ENCODE measurements at places on chromosomes 6 and 20. TPM values are rescaled to one million over a fixed set of nuclear protein-coding genes. Genes with fewer than 3 reads are reported as not detected.

DNA sequence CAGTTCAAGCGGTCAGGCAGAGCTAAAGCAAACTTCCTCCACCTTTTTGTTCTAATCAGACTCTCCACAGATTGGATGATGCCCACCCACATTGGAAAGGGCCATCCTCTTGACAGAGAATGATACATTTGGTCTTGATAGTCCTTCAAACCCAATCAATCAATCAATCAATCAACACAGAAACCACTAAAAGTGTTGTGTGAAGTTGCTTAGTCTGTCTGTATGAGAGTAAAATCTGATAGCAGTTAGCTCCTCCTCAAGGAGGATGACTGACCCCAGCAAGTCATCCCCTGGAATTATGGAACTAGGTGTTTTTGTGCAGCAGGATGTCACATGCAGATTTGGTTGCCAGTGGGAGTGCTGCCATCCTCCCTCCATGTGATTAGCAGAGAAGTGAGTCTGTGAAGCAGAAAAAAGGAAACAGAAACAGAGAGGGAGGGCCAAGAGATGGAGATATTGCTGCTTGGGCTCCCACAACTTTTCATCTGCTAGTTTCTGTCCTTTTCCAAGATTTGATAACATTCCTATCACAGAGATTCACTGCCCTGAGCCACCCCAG, 32.0 kb upstream of the SSTR4 start:
- no peak for DNase-seq

- DNase-seq = no peak
Measured at GRCh38 chr20:13692802-13693736, 54.3 kb upstream of the TASP1 start.

GRCh38 chr20:53408691-53409446, 184.8 kb downstream of the ZNF217 start:
- no peak for DNase-seq

DNA sequence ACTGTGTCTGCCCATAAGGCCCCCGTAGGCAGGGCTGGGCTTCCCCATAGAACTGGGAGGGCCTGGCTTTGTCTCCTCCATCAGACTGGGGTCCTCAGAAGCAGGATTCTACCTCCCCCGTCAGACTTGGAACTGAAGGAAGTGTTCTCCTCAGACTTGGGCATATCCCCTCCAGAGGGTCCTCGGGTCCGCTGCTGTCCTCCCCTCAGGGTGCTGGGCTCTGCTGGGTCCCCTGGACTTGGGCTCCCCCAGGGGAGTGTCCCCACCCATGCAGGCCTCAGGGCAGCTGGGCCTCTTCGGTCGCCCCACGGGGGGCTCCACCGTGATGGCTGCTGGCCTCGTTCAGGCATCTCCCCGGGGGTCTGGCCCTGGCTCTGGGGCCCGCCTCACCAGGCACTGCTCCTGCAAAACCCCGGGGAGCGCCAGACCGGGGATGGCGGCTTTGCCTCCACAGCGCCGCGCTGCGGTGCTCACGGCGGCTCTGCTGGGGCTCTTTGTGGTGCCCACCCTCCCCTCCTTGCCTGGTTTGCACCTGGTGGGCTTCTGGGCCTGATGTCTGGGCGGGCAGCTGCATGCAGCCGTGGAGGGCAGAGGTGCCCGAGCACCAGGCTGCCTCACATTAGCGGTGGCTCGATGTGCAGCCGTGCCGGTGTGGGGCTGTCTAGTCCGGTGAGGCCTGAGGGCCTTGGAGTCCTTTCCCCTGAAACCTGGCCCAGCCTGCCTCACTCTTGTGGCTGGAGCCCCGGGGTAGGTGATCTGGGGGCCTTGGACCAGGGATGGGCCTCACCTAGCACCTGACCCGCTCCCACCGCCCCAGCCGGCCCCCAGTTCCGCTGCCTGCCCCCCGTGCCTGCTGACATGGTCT, 13.9 kb downstream of the COL20A1 start:
- no peak for DNase-seq

GRCh38 chr6:16921399-16922110, 160.3 kb upstream of the ATXN1 start:
- peak; percentile 38 for DNase-seq

The ABCF1 gene
- 30.0 TPM for polyA plus RNA-seq

DNA sequence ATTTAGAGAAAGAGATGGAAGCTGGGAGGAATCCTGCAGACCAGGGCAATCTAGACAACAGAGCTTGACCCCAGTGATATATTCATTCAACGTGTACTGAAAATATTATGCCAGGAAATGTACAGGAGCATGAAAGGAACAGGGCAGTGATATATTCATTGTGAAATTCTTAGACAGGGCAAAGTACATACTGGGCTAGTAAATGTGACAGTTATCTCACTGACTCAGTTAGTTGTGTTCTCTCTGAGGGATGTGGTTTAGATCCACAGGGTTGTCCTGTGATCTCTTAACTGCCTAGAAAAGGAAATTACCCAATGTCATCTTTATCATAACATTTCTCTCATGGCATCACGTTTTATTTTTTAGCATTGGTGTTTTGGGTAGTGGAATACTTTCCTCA, 891.3 kb downstream of the EYS start:
- DNase-seq = no peak

The IBTK gene
- 15.9 TPM for polyA plus RNA-seq

DNA sequence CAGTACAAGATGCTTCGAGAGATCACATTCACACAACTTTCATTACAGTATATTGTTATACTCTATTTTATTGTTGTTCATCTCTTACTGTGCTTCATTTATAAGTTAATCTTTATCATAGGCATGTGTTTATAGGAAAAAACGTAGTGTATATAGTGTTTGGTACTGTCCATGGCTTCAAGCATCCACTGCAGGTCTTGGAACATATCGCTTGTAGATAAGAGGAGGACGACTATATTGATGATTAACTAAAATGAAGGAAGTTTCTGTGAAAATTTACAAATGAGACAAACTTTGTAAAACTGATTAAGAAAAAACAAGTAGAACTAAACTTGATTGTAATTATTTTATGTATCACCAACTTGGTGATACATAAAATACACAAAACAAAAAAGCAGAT, 98.5 kb downstream of the QKI start:
- no peak for DNase-seq

DNA sequence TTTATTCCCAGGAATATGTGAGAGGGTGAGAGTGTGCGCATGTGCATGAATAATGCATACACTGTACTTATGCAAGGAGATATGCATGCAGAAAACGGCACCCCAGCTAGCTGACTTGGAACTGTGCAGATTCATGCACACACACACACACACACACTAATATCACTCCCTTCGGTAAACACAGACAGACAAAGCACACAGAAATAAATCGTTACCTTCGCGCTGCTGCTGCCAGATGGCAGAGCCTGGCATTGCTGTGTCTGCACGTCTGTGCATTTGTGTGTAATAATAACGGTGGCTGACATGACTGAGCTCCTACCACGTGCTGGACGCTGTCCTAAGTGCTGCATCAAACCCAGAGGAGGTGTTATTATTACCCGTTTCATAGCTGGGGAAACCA, 36.8 kb downstream of the PREX1 start:
- DNase-seq = no peak

GRCh38 chr6:24911796-24912382, 23.9 kb downstream of the RIPOR2 start:
- DNase-seq = no peak

The PNPLA1 gene
- polyA plus RNA-seq = 0.32 TPM

DNA sequence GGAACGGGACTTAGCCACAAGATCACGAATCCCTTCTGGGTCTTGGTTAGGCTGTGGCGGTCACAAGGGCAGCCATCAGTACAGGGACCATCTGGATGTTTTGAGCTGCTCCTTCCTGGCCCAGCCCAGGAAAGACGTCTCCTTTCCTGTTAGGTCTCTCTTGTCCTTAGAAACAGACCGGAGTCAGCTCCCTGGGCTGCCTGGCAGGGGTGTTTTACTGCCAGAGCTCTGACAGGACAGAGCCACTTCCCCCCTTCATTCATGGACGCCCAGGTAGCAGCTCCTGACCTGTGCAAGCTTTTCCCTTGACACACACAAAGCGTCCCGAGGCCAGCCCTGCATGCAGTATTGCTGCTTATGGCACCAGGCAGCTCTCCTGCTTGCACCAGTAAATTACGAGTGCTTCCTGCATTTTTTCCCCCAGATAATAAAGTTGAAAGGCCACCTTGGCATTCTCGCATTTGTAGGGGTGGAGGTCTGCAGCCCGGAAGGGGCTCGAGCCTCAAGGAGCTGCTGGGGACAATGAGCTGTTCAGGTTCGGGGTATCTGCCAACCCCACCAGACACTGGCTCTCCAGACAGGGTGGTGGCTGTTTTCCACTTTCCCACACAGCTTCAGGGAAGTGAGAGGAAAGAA, 87.4 kb downstream of the NOL4L start:
- no peak for DNase-seq

The HINT3 gene
- 2.9 TPM for polyA plus RNA-seq

The PRL gene
- polyA plus RNA-seq = not detected

DNA sequence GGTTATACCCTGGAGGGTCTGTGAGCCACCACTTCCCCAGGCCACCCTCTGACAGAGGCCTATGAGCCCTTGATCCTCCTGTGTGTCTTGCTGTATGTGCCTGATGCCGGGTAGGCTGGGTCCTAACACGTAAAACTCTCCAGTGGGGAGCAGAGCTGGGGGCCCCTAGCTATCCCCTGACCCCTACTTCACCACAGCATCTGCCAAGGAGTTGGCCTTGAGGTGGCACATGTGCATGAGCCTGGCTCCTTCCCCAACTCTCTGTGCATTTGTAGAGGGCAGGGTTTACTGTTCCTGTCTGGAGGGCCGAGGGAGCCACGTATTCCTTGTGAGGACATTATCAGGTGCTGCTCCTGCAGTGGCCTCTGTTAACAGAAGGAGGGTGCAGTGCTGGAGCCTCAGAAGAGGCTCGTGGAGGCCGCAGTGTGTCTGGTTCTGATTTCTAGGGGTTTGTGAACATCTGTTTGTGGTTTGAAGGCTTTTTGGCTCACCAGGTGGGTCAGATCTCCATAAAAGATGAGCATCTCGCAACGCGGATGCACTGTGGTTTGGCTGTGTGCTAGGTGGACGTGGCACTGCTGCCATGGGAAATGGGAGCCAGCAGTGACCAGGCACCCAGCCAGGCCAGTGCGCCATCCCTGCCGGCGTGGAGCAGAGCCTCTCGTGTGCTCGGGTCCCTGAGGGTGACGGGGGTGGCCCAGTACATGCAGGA, 152.1 kb downstream of the DTNBP1 start:
- DNase-seq = no peak

GRCh38 chr6:1601158-1602048, 8.3 kb upstream of the FOXC1 start:
- no peak for DNase-seq

DNA sequence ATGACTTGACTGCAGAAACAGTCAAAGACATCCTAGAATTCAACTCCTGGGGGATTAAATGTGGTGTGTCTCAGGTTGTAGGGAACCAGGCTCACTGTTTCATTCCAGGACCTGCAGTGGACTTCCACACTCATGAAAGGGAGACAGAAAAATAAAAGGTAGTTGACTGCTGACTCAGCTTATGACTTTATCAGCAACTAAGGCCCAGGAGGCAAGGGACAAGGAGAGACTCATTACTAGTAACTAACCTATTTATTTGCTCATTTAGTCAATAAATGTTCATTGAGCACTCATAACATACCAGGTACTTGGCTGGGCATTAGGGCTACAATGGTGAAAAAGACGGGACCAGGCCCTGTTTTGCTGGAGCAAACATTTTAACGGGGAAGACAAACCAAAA, 2.9 kb downstream of the ZSCAN31 start:
- DNase-seq = no peak

The GTSF1L gene
- not detected for polyA plus RNA-seq

The PROCR gene
- 74.1 TPM for polyA plus RNA-seq

- DNase-seq = no peak
Measured at GRCh38 chr20:31643522-31643921, 5.8 kb downstream of the COX4I2 start.

DNA sequence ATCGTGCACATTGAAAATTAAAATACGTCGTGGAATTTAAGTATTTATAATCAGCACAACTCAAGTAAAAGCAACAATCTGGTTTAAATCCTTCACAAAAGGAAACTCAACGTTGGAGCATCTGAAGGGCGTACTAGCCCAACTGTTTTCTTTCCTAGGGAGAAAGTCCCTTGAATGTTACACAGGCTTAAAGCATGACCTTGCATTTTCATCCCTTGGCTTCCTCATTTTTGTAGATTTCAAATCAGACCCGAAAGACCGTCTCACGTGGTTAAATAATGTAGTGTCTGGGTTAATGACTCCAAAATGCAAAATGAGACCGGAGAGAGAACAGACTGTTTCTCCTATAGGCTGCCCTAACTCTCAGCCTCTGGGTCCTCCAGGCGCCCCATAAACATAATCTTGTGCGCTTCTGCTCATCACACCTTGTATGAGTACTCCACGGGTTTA, 249.2 kb upstream of the RREB1 start:
- no peak for DNase-seq

GRCh38 chr6:29651413-29652197, 5.3 kb upstream of the MOG start:
- DNase-seq = no peak

The SCRT2 gene
- not detected for polyA plus RNA-seq

- DNase-seq = no peak
Measured at GRCh38 chr6:74742793-74743508, 462.9 kb downstream of the COL12A1 start.
